ENCODE measurements at places on chromosomes 12 and 14. TPM values are rescaled to one million over a fixed set of nuclear protein-coding genes. Genes with fewer than 3 reads are reported as not detected.

The GLT1D1 gene
- not detected for total RNA-seq

The GNS gene
- total RNA-seq = 54.8 TPM

The CCDC197 gene
- total RNA-seq = not detected

The SPX gene
- 2.3 TPM for total RNA-seq

The IL23A gene
- 0.74 TPM for total RNA-seq

The HOXC11 gene
- 0.58 TPM for total RNA-seq

The ACSS3 gene
- total RNA-seq = not detected

The LRP1-AS gene
- total RNA-seq = not detected

The OR6C2 gene
- total RNA-seq = not detected

The CCDC177 gene
- total RNA-seq = not detected

The FAR2 gene
- not detected for total RNA-seq

The RASSF8 gene
- 9.8 TPM for total RNA-seq

The PLCZ1 gene
- total RNA-seq = not detected

The ZDHHC22 gene
- total RNA-seq = 0.11 TPM

The ALG10 gene
- total RNA-seq = 4.9 TPM

The LRP1 gene
- 16.3 TPM for total RNA-seq

The ANG gene
- 8.3 TPM for total RNA-seq

The GPR135 gene
- total RNA-seq = 0.96 TPM

The TBX5 gene
- total RNA-seq = not detected

The CFAP73 gene
- 0.10 TPM for total RNA-seq

The PRB4 gene
- not detected for total RNA-seq

The KRT85 gene
- total RNA-seq = not detected

The BICDL1 gene
- 2.3 TPM for total RNA-seq

The SERPINA3 gene
- 6.6 TPM for total RNA-seq

The VWF gene
- total RNA-seq = 0.42 TPM

The ZNF839 gene
- 6.7 TPM for total RNA-seq

The MYO1A gene
- total RNA-seq = 0.17 TPM

The STAT6 gene
- 55.0 TPM for total RNA-seq

The KRR1 gene
- 59.5 TPM for total RNA-seq

The NFYB gene
- total RNA-seq = 32.6 TPM

The ZNF605 gene
- total RNA-seq = 3.3 TPM

The LMO3 gene
- not detected for total RNA-seq

The TAS2R43 gene
- not detected for total RNA-seq

The NANOG gene
- total RNA-seq = not detected

The TBK1 gene
- total RNA-seq = 27.5 TPM

The DPY19L2 gene
- total RNA-seq = 2.6 TPM

The USP44 gene
- total RNA-seq = not detected

The LIN52 gene
- total RNA-seq = 5.8 TPM

The HOTAIR gene
- total RNA-seq = not detected

The TMEM119 gene
- total RNA-seq = 0.05 TPM

The PTHLH gene
- 34.4 TPM for total RNA-seq

The DACT1 gene
- 0.44 TPM for total RNA-seq

The ZC2HC1C gene
- 3.0 TPM for total RNA-seq

The INSM2 gene
- total RNA-seq = 0.08 TPM

The RBMS2 gene
- total RNA-seq = 14.5 TPM

The CHGA gene
- 1.3 TPM for total RNA-seq

The RND1 gene
- 14.4 TPM for total RNA-seq

The ZNF385A gene
- total RNA-seq = 17.2 TPM

The SAMD15 gene
- 2.2 TPM for total RNA-seq

The OR4E2 gene
- not detected for total RNA-seq

The FIGNL2 gene
- 0.32 TPM for total RNA-seq

The FUT8 gene
- total RNA-seq = 14.4 TPM

The PA2G4 gene
- 323 TPM for total RNA-seq

The GYS2 gene
- total RNA-seq = not detected

The PDE6H gene
- not detected for total RNA-seq

The PRB2 gene
- not detected for total RNA-seq

The KRT83 gene
- total RNA-seq = 2.5 TPM

The CISTR gene
- not detected for total RNA-seq

The CBLN3 gene
- 1.4 TPM for total RNA-seq

Data from A549 treated with RU486 at 1 μM for 4 hours (cell line).